Activated CD4-positive, alpha-beta T cell treated with anti-CD3 and anti-CD28 coated beads, Interleukin-2, amount 10 ng/mL, durations not matched to agents 7 days and 5 days (primary cell): ENCODE measurements at places on chromosomes 5 and 9.

DNA sequence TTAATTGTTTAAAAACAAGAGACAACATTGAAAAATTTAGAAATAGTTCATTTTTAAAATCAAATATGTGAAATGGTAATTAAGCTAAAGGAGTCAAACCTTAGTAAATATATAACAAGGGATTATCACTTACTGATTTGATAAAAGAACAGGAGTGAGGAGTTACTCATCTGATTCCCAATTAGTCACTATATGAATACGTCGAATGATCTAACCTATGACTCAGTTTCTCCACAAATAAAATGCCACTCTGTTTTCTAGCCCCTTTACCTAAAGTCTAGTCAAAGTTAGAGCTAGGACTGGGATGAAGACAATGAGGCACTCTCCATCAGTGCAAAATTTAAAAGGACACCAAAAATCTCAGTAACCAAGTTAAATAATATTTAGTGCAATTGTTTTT lies 70.4 kb upstream of the RASEF start:
- DNase-seq = no peak

DNA sequence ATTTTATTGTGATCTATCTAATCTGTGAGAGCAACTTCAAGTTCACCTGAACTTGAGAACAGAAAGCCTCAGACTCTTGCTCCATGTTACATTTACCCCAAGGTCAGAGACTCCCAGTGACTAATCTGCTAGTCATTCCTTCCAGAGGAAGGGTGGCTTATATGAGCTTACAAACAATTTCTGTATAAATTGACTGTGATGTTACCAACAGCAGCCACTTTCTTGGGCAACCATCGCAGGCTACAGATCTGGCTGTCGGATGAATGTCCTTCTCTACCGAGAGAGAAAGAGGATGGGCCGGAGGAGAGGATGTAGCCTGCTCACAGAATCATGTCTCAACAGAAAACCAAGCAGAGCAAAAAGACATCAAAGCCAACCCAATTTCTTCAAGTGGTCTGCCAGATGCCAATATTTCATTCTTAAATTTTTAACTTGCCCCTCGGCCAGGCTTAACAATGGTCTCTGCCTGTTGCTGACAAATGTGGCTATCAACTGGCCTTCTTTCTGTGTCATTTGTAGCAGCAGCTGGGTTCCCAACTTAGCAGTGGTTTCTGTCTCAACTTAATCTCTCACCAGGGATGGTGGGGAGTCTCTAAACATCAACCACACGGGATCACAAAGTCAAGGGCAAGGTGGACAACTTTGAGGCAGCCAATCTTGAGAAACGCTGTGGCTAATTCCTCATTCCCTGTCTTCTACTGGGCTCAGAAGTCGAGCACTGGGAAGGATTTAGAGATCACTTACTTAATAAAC lies 81.3 kb downstream of the RAPGEF1 start:
- DNase-seq = no peak

DNA sequence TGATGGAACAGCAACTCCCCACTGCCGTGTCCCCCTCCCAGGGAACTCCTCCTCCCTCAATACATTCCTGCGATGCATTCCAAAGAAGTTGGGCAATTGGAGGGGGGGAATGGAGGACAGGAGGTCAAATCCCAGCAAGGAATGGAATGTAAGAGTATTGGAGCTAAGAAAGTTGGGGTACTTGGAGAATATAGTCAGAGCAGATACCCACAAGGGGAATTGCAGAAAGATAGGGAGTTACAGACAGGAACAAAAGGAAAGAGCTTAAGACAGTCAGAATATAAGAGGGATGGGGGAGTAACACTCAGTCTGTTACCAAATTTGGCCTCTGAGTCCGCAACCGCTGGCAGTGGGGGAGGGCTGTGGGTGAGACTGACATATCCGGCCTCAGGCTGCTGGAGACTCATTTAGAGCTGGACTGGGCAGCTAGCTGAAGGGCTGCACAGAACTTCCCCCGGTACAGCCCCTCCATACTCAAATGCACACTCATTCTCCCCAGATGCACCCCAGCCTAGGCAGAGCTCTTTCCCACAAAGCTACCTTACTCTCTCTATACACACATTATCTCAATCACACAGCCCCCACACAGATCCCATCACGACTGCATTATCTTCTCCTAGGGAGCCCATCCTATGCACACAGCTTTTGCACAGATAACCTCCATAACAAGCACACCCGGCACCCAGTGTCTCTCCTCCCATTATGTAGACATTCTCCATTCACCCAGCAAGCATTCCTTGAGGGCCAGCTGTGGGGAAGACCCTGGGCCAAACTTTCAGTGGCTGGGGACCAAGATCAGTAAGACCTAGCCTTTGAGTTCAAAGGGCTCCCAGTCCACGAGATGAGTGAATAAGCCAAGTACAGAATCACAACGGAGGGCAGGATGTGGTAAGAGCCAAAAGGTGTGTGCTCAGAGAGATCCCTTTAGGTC lies 3.7 kb downstream of the TLN1 start:
- peak; percentile 66 for DNase-seq

- DNase-seq = no peak
These were observed 181.8 kb downstream of the ASTN2 start for GRCh38 chr9:117233016-117233415.

- no peak for DNase-seq
These were observed 148.1 kb downstream of the DOCK8 start for GRCh38 chr9:362561-363273.

- DNase-seq = no peak
These were observed 323.9 kb upstream of the RORB start for GRCh38 chr9:74173284-74173683.

DNA sequence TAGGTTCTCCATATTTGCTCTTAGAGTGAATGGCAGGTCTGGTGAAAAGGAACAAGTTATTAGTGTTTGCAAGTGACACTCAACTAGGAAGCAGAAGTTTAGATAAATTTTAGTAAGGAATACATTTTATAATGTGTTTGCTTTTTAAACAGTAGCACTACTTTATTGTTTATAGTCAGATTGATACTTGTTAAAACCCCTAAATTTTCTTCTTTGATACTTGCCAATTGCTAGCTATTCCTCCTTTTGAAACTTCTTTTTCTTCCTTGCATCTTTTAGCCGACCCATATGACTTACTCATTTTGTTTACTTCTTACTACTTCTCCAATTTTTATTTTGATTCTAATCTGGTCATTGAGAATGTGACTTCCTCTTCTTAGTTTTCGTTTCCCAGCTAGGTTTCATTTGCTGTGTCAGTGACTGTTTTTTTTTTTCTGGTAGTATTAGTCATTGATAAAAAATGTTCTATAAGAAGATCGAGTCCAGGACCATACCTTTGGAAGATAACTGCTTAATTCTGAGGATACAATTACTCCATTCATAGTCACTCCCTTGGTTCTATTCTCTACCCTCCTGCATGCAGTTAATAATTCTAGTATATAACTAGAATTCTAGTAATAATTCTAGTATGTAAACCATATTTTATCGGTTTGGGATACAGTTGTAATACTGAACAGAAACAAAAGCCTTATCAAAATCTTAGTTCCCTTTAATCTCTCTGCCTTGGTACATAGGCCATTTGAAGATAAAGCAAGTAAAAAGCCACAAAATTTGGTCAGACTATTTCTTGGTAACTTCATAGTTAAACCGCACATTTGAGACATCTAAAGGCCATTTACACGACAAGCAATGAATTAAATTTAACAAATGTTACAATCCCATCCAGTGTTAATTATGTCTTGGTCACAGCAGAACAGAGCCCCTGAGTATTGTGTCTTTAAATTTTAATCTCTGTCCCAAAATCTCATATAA lies 2.8 kb upstream of the RICTOR start:
- DNase-seq = no peak

DNA sequence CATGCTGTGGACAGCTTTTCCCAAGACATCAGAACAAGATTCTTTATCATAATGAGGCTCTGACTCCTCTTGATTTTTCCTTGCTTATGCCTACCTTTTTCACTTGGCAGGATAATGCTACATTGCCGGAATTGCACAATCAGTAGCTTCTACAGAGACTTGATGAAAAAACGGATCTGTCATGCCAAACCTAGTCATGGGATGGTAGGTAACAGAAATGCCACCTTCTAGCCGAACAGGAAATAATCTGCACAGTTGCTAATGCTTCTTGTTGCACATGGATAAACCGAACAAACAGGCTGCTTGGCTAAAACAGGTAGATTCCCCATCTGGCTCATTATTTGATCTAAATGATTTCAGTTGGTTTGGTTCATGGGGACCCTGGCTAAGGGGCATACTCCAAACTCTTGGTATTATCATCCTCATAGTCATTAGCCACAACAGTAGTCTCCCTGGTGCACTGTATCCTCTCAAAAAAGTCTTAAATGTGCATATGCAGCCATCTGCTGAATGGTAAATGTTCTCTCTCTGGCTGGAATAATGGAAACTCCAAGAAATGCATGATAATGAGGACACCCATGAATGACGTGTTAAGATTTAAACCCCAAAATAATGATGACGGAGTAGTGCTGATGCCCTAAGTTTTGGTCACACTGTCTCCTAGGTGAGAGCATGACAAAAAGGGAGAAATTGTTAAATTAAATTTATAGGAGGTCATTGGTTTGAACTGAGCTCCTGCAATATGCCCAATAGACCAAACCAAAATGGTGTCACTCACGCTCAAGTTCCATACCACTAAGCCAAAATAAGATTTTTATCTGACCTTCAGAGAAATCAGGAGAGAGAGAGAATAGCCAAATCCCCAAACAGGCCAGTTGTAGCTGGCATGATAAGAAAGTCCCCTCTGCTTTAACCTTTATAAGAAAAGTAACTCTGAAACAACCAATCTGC lies 47.0 kb downstream of the RAPGEF1 start:
- DNase-seq = no peak

- no peak for DNase-seq
These were observed 94.6 kb downstream of the KDM4C start for GRCh38 chr9:6852243-6852963.

GRCh38 chr5:125093776-125094175 lies 347.3 kb upstream of the ZNF608 start:
- DNase-seq = no peak

GRCh38 chr5:76358-77169 lies 15.4 kb upstream of the PLEKHG4B start:
- no peak for DNase-seq

DNA sequence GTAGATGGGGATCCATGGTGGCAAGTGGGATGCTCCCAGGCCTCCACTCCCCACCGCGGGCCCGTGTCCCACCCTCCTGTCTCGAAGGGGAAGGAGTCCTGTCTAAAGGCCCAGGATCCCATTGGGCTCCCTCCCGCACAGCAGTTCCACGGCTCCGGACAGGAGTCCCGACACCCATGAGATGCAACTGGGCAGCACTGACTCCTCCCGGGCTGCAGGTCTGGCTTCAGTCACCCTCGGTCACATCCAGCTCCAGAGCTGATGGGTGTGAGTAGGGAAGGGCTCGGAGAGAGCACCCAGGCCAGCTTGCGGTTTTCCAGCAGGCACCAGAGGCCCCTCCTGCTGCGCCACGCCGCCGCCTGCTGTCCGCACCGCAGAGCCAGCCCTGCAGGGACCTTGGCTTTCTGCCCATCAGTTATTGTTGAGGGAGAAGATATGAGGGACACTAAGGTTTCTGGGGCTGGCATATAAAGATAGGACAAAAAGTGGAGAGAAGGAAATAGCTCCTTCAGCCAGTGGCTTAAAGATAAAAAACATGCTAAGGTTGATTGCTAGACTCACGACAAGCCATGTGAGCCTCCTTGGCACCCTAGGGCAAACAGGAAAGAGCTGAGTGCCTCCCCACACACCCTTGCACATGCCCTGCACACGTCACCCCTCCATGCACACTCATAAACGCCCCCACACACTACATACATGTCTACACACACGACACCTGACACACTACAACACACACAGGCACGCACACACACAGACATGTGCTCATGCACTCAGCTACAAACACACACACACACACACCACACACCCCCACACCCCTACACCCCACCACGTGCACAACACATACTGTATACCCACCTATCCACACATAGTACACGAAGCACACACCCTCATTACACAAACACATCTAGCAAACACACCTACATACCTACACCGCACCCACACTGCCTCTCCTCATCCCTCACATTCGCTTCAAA lies 79.0 kb downstream of the AK8 start:
- DNase-seq = no peak

DNA sequence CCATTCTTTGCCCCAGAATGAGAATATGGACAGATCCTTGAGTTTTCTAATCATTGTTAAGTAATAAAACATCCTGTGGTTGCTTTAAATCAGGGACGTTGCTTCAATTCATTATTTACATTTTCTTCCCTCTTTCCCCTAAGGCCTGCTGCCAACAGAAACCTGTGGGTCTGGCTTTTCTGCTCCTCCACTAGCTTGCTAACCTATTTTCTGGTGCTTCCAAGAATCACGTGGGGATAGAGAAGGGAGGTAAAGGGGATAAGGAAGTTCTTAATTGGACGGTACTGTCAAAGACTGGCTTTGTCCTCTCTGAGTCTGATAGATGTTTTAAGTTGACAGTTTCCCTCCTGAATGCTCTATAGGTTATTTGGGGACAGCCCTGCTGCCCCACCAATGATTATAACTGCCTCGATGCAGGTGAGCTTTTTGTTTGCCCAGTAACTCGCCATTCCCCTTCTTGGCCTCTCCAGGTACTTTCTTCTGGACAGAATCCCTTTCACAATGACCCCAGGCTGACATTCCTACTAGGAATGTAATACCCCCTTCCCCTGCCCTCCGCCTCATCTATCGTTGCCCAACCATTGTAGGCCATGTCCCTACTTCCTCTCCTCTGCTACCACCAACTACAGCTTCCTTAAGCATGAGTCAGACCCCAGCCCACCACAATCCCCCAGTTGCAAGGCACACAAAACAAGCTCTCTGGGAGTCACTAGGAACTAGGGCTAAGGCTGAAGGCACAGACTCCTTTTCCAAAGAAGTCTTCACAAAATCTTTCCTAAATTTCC lies 19.9 kb upstream of the CPEB4 start:
- no peak for DNase-seq

DNA sequence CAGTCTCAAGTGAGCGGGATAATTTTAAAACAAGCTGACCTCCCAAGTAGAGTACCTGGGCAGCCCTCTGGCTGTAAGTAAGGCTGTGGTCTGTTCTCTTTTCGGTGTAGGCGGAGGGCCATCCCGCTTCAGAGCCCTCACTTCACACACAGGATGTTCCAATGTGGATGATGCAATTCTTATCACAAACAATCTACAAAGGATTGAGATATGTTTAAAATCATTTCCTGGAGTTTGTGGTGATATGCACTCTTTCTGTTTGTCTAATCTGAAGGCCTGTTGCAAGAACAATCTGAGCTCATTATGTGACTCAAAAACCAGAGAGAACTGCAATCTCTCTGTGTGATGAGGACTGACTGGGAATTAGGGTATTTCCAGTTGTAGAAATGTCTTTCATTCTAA lies 42.5 kb downstream of the ITGA2 start:
- DNase-seq = peak; percentile 60

DNA sequence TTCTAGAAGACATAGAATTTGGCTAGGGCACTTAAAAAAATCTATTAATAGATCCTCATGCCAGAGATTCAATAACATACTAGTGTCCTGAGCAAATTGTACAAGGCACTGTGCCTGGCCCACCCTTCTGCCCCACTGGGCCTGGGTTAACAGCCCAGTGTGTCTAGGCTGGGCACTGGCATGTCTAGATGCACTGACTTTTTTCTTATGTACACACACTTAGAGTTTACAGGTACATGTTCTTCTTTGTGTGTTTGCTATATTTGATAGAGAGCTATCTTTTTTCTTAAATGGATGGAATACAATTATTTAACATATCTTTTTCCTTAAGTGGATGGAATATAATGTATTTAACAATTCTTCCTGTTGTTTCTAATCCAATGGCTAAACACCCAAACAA lies 241.5 kb downstream of the AUH start:
- DNase-seq = no peak
